ENCODE measurements at places on chromosomes 5 and 9. TPM values are rescaled to one million over a fixed set of nuclear protein-coding genes. Genes with fewer than 3 reads are reported as not detected.

The BTNL9 gene
- 5.8 TPM for total RNA-seq

The SLCO6A1 gene
- total RNA-seq = not detected

The GFI1B gene
- 0.51 TPM for total RNA-seq

The CCNI2 gene
- total RNA-seq = not detected

The PCDH12 gene
- total RNA-seq = 20.1 TPM

The KCNV2 gene
- total RNA-seq = not detected

The POMT1 gene
- 27.4 TPM for total RNA-seq

The ARHGEF37 gene
- total RNA-seq = 5.5 TPM

The OBP2B gene
- total RNA-seq = not detected

The POLE3 gene
- 36.5 TPM for total RNA-seq

The GPRIN1 gene
- 0.72 TPM for total RNA-seq

The CTNND2 gene
- total RNA-seq = 2.4 TPM

The PCDH1 gene
- 24.0 TPM for total RNA-seq

The CHSY3 gene
- 7.6 TPM for total RNA-seq

DNA sequence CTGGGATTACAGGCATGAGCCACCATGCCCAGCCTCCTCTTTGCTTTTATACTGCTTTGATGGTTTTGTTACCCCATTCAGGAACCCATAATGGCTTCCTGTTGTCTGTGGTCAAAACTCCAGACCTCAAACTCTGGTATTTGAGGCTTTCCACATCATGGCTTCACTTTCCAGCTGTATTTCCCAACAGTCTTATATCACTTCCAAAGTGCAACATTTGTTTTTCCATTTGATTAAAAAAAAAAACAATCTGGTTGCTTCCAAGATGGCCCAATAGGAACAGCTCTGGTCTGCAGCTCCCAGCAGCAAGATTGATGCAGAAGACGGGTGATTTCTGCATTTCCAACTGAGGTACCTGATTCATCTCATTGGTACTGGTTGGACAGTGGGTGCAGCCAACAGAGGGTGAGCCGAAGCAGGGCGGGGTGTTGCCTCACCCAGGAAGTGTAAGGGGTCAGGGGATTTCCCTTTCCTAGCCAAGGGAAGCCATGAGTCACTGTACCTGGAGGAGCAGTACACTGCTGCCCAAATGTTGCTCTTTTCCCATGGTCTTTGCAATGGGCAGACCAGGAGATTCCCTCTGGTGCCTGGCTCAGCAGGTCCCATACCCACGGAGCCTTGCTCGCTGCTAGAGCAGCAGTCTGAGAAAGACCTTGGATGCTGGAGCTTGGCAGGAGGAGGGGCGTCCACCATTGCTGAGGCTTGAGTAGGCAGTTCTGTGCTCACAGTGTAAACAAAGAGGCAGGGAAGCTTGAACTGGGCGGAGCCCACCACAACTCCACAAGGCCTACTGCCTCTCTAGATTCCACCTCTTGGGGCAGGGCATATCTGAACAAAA, 458.4 kb downstream of the KDM4C start:
- no peak for DNase-seq

- no peak for DNase-seq
Measured at GRCh38 chr5:1761453-1761755, 38.2 kb downstream of the MRPL36 start.

DNA sequence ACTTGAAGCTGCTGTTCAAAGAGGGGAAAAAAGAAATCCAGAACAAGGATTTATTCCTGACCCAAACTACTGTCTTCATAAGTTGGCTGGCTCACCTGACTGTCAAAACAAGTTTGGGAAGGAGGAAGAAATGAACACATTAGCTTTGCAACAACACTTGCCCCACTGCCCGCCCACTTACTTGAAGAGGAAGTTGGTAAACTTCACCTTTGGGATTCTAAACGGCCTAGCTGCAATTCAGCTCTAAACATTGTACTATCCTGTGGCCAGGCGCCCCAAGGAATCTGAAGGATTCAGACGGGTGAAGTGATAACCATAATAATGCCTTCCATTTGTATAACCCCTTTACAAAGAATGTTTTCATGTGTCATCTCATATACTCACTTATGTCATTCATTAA, 199.4 kb downstream of the ARRDC3 start:
- no peak for DNase-seq

DNA sequence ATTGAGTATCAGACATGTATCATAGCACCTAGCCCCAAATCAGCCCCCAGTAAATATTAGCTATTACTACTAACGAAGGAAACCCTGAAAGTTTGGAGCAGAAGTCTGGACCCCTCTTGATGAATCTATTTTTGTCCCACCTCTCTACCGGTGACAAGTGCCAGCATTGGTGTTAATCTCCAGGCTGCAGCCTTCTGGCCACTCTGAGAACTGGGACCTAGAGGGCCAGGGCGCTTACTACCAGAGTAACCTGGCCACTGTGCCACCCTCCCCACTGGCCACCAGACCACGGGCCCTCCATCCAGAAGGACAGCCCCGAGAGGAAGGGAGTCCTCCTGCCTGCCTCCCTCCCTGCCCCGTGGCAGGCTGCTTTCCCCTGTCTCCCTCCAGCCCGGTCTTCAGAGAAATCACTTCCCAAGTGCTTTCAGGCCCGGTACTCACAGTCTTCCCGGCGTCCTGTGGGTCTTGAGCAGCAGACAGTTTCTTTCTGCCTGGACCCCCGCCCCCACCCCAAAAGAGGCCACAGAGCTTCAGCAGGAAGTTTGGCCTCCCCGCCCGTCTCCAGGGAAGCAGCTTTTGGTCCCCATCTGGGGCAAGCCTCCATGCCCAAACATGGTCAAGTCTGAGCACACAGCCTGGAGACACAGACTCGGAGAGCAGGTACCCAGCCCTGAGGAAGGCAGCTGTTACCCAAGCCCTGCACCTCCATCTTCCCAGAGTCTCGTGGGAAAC, at the start of gene KCNMB1:
Gene KCNMB1 (minus strand): TSS at position 550 of the 732 bp plus-strand sequence. CDS start 3,920 bp downstream, outside the sequence.
- no peak for DNase-seq

DNA sequence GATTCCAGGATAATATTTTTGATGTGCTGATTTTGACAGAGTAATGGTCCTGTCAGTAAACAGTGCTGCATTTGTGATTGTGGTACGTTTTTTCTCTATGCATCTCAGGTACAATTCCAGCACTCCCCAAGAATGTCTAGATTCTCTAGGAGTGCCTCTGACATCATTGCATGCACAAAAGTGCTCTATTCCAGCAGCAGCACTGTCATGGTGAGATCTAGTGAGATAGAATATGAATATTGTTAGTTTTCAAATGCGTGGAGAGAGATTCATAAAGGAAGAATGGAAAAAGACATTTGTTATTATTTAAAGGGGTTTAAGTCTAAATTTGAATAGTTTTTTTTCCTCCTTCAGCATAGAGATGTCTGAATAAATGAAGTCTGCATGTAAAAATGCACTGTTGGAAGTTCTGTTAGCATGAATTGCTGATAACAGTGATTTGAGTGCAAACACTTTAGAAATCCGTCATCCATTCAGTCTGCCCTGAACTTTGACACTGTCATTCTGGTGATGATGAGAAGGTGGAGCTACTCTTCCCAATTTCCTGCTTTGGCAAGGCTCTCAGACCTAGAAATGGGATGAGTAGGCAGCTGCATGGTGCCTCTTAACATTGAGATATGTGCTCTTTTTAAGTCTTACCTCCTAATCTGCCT, 84.6 kb downstream of the GAPVD1 start:
- no peak for DNase-seq

- DNase-seq = no peak
Measured at GRCh38 chr9:7871977-7872730, 72.6 kb upstream of the DMAC1 start.

DNA sequence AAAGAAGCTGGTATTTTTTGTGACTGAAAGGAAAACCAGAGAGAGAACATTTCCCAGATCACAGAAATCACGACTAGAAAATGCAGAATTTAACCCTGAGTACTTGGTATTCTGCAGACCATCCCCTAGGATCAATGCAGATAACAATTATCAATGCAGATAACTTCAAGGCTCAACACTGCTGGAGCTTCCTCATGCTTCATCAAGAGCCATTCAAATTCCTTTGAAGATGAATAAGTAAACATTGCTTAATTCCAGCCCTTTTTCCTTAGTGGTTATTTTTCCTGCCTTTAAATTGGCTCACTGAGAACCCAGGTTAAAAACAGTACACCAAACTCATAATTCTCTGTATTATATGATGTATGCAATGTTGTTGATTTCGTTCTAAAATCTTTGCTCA, 370.1 kb upstream of the TLE4 start:
- no peak for DNase-seq

DNA sequence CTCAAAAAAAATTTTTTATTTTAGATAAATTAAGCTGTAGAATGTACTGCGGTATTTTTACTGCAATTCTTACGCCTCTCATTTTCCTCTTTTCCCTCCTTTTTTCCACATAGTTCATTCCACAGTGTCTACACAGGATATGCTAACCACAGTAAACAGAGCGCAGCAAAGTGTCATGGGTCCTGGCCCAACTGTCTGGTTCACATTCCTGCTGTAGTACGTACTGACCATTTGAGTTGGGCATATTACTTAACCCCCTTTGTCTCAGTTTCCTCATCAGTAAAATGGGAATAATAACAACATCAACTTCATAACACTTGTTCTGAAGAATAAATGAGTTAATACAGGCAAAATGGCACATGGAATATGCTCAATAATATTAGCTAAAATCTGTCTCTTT, 41.6 kb downstream of the SLC44A1 start:
- DNase-seq = no peak

DNA sequence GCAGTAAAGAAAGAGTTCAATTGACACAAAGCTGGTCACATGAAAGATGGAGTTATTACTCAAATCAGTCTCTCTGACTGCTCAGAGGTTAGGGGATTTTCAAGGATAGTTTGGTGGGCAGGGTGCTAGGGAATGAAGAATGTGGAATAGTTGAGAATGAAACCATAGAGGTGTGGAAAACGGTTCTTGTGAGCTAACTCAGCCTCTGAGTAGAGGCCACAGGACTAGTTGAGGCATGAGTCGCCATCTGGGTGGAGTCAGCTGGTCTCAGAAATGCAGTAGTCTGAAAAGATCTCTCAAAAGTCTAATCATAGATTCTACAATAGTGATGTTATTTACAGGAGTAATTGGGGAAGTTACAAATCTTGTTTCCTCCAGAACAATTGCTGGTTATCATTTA, 178.9 kb upstream of the SPEF2 start:
- no peak for DNase-seq

- peak; percentile 47 for DNase-seq
Measured at GRCh38 chr5:82586661-82587310, 308.6 kb upstream of the RPS23 start.

DNA sequence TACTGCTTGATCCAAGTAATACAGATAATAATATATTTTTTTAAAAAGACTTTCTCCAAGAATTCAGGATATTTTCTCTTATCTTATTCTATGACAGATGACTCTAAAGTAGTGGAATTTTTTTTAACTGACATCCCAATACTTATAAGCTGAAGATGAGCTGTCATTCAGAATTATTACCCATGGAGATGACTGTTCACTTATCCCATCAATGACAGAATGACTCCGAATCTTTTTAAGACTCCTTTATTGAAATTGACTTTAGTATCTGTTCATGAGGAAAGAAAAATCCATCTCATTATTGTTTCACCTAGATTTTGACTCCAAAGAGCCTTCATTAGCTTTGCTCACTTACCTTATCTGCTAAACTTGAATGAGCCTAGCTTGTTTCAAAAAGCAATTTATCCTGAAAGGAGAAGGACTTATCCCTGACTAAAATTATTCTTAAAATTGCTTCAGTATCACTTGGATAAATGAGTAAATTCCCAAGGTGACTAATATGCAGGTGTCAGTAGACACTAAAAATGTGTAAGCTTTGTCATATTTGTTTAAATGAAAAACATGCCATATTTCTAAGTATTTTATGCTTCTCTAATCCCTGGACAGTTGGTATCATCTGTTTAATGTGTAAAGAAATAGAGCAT, 146.9 kb downstream of the PLCXD3 start:
- DNase-seq = no peak

- peak; percentile 83 for DNase-seq
Measured at GRCh38 chr5:107593009-107593408, 77.7 kb downstream of the EFNA5 start.

GRCh38 chr9:137064027-137064879, 6.1 kb downstream of the SAPCD2 start:
- DNase-seq = peak; percentile 69

GRCh38 chr9:120846251-120846889, 3.6 kb upstream of the PSMD5 start:
- DNase-seq = no peak

DNA sequence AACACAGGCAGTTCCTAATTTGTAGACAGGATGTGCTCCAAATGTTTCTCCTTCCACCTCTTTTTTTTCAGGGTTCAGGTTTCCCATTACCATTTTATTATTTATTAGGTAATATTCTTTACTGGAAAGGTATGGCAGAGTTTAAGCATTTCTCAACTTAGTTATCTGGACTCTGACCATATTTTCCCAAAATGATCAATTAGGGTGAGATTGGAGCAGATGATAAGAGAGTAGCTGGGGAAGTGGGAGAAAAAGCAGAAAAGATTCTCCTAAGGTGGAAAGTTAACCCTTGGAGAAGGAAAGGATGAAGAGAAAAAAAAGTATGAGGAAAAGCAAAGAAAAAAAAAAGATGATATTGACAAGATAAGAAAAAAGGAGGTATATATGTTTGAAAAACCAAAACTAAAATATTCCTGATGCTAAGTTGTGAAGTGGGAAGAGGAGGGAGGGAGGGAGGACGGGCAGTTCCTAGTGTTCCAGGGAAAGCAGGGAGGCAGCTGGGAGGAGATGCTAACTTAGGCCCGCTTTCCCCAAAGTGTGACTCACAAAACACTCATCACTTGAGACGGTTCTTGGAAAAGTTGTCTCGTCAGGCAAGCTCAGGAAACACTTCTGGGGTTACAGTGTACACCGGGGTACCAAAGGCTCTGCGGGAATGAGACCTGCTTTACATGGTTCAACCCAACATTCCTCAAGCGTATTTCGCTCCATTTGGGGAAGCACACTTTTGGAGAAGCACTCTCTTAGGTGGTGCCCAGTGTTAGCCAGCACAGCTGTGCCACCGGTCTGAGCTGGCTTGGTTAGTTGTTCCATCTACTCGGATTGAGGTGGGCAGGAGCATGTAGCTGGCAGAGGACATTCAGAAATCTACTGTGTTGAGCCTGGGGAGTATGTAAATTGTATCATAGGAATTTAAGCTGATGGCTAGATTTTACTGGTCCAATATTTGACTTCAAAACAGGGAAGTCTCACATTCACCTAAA, 35.1 kb downstream of the B4GALT1 start:
- no peak for DNase-seq

DNA sequence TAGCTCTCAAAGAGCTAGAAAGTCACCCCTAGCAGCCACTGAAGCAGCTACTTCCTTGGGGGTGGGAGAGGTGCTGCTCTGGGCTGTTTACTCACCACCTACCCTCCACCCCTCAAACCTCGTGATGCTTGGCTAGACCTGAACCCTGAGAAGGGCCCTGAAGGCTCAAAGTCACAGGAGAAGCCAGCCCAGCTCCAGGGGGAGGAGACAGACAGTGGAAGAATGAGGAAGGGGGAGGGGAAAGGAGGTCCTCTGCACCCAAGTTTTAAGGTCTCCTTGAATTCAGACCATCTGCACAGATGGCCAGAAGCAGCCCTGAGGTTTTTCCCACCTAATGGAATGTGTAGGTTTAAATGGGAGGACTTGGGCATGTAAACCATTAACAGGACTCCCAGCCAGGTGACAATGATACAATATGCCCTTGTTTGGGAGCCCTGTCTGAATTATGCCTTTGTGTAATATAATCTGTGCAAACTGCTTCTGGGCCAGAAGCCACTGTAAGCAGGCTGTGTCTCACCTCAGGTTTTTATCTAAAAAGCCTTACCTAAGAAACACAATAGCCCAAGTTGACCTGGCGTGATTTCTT, 180.5 kb downstream of the PIK3R1 start:
- no peak for DNase-seq
